ENCODE measurements at places on chromosomes 11 and 22.
A peak's percentile ranks its signal among the peaks of the same experiment; 100 is the strongest.

- no peak for DNase-seq
Observed at GRCh38 chr11:14577835-14578529, 57.8 kb upstream of the PSMA1 start.

DNA sequence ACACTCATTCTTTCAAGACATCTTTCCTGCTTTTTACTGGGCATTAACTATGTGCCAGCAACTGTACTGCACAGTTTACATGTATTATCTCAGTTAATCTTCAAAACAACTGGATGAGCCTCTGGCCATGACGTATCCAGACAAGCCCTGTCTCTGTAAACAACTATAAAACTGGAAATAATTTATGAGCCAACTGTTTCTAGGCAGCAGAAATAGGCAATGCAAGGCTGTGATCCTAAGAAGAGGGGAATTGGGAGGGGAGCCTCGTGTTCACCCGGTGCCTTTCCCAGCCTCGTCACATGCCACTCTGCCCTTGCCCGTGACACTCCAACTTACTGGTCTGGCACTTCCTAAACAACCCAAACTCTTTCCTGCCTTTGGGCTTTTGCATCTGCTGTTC, 82.8 kb downstream of the FBXO7 start:
- peak; percentile 62 for DNase-seq

DNA sequence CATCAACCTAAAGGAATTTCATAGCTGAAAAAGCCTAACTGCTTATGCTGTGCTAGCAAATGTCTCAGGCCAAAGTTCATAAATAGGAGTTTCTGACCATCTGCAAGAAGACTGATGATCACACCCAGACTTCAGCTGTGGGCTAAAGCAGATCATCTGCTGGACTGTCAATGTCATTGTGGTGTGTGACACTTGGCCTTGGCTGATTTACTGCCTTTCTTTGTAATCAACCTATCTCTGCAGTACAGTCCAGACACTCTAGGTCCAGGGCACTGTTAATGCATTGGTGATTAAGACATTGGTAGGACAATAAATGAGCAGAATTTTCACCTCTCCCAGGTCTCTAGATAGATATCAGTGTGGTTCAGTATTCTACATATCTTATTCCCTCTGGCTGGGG, 40.3 kb upstream of the SMCO4 start:
- DNase-seq: no peak

DNA sequence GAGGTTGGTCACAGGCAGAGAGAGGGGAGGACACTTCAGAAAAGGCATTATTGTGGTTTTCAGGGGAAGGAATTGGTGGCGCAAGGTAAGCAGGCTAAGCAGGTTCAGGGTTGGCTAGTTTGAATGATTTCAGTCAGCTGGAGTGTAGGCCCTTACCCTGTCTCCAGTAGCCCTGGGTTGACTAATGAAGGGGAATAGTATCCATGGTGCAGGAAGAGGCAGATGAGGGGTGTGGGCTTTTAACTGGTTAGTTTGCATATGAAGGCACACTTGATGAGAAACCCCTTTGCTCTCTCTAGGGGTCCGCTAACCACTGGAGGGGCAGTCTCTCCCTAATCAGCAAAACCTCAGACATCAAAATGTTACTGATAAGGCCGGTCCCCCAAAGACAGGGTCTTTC, 249.7 kb downstream of the AASDHPPT start:
- DNase-seq: no peak

GRCh38 chr11:122138744-122139594, 23.0 kb upstream of the BLID start:
- DNase-seq: no peak

DNA sequence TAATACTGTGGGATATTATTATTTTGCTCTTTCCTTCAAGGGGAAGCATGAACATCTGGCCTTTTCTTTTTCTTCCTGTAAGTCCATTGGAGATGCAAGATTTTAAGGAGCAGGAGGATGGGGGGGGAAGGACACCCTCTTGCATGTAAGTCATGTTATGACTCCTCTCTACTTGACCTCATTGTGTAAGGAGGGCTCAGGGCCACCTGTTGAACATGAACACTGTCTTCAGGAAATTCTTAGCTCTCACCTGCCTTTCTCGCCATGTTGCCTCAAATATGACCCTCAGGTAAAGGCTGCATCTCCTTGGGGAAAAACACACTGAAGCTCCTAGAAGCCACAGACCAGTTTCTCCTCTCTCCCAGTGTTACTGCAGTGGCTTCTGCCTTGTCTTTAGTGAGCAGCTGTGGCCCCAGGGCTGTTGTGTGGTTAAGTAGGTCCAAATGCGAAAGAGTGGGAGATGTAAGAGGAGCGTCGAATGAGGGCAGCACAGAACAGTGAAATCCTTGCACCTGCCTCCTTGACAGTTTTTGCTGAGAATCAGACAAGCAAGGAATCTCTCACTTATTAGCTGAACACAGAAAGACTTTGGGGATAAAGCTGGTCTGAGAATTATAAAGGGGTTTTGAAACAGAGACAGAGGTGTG, 1.3 kb upstream of the RAG1 start:
- DNase-seq: no peak

- no peak for DNase-seq
Observed at GRCh38 chr22:19766511-19767426, 6.2 kb downstream of the TBX1 start.

DNA sequence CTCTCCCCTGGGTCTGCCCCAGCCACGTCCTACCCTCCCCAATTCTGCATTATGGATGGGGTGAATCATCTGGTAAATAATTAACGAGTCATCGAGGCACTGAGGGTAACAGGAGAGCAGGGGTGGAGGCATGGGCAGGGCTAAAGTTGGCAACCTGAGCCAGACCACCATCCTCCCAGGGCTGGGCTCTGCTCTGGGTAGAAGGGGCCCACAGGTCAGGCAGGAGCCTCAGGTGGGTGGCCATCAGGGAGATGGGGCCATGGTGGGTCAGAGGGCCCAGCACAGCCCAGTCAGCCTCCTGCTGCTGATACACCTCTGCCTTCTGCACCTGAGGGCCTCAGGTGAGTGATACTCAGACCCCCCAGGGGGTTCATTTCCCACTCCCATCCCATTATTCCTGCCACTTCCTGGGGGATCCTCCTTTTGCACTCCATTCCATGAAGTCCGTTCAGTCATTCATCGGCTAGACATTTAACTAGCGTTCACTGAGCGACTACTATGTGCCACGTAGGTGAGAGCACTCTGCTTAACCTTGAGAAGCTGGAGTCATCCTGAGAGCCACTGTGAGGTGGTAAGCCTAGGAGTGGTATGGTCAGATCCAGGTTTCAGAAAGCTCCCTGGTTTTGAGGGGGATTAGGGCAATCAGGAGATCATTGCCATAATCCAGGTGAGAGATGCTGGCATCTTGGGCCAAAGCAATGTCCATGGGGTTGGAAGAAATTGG, at the start of gene VSIG10L2:
VSIG10L2 (plus strand) TSS at position 248 of the 724 bp plus-strand sequence; CDS start at position 260, 12 bp downstream.
- DNase-seq: no peak

DNA sequence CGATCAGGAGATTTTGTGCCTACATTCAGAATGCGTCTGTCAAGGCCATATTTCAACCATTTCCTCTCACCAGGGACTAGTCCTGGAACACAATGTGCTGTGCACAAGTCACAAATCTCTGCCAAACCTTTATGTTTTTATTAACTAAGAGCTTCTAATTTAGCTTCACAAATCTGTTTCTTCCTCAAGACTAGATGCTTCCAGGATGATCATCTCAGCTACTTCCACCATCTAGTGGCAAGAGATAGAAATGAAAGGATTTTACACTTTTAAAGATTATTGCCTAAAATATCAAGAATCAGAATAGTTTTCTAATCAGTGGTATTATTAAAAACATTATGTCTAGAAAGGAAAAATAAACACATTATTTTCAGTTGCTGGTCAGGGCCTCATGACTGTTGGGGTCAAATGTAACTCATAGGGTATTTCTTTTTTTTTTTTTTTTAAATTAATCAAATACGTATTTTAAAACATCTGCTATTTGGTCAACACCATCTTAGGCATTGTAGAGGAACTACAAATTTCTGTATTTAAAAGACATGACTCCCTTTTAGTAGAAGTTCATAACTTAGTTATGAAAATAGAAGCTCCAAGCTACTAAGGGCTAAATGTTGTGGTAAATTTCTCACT, 1102.6 kb downstream of the DLG2 start:
- DNase-seq: no peak

DNA sequence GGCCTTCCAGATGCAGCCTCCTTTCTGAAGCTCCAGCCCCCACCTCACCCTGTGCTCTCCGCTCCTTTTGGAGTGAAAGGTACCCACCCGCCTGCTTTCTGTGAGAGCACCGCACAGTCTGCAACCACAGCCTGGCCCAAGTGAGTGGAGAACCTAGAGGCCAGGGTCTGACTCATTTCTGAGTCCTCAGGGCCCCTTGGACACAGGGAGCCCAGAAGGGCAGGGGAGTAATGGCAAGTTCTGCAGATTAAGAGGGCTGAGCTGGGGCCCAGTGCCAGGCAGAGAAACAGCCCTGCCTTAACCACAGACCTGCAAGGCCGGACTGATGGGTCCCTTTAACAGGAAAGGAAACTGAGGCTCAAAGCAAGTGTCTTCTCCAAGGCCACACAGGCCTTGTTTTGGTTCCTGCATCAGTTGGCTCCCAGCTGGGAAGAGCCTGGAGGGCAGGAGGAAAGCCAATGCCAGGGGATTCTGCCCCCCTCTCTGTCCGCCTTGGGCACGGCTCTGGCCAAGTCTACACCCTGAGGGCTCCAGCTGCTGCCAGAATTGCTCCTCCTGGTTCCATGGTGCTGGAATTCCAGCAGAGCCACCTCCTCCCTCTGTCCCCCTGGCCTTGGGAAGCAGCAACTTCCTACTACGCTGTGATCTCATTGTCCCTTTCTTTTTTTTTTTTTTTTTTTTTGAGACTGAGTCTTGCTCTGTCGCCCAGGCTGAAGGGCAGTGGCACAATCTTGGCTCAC, 55.1 kb downstream of the CYTH4 start:
- no peak for DNase-seq

GRCh38 chr22:26226538-26227297, 57.5 kb downstream of the SEZ6L start:
- no peak for DNase-seq

GRCh38 chr22:24284747-24285203, 14.1 kb downstream of the SPECC1L start:
- DNase-seq: no peak

- no peak for DNase-seq
Observed at GRCh38 chr22:35683560-35683959, 34.1 kb upstream of the APOL5 start.

DNA sequence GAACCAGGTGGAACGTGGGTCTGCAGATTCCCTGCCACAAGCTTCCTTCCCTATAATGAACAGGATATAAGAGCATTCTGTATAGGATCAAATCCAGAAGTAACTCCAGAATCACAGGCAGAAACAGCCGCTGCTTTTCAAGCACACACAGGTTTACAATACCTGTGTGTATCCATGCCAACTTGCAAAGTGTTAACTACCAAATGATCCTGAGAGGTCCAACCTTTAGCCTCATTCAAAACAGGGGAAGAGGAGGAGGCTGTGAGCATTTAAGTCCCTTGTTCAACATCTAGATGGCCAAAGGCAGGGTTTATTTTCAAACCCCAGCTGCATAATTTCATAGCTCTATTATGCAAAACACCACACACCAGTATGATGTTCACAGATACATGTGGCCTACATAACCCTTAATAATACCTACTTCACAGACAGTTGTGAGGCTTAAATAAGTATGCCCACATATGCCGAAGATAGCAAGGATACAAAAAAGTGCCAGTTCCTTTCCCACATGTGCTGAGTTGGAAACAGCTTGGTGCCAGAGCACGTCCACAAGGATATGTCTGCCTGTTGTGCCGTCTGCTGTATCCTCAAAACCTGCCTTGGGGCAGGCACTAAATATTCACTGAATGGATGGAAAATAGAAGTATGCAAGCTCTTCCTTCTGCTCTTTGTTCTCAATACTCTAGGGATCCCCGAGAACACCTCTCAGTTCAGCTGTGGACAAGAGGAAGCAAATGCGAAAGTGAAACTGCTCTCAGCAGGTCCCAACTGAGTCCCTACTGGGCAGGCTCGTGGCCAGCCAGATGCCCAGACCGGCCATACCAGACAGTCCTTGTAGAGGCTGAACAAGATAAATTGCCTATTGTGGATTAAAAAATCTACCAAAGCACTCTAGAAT, 66.8 kb downstream of the LARGE1 start:
- peak; percentile 56 for DNase-seq

DNA sequence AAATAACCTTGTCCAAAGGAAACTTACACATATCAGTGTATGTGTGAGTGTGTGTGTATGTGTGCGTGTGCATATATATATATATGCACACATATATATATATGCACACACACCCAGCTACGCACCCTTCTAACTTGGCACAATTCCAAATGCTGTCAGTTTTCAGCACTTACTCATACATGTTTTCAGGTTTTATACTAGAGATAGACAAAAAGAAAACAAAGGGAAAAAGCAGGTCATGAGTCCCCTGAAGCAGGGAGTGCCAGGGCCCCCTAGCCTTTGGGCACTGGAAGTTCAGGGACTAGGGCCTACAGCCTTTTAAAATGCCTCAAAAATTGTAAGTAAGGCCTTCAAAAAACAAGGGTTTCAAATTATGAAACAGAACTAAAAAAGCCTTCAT, 265.4 kb downstream of the CADM1 start:
- DNase-seq: no peak

GRCh38 chr22:46748206-46748907, 10.3 kb upstream of the CERK start:
- no peak for DNase-seq

DNA sequence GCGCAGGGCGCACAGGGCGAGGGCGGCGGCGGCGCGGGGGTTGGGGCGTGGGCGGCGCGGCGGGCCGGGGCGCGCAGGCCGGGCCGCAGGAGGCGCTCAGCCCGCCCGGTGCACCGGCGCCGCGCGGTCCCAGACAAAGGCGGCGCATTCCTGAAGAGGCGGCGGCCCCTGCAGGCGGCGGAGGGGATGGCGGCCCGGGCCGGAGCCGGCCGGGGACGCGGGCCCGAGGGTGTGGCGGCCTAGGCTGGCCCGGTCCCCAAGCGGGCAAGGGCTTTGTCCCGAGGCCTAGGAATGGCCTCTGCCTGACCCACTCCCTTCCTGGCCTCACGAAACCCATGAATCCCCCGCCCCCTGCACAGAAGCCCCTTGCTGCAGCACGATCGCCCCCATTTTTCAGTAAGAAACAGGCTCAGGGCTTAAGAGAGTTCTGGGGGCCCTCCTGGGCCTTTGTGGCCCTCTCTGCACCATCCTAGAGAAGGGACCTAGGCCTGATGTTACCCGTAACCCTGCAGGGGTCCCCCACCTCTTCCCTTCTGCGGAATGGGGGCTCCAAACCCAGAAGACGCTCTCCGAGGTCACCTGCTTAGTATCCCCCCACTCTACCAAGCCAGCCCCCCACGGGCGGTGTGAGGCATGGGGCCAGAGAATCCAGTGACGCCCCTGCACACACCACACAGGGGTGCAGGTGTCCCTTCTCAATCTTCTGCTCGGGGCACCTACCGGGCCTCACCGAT, at the start of gene RTN4R:
RTN4R (minus strand) TSS at position 40 of the 734 bp plus-strand sequence. CDS start 226 bp downstream, outside the sequence.
- DNase-seq: no peak

All from GM04504 (cell line).